Peyer's patch (tissue), 4 donors: ENCODE measurements at places on chromosomes 5 and 9. TPM values are rescaled to one million over a fixed set of nuclear protein-coding genes. Genes with fewer than 3 reads are reported as not detected.

DNA sequence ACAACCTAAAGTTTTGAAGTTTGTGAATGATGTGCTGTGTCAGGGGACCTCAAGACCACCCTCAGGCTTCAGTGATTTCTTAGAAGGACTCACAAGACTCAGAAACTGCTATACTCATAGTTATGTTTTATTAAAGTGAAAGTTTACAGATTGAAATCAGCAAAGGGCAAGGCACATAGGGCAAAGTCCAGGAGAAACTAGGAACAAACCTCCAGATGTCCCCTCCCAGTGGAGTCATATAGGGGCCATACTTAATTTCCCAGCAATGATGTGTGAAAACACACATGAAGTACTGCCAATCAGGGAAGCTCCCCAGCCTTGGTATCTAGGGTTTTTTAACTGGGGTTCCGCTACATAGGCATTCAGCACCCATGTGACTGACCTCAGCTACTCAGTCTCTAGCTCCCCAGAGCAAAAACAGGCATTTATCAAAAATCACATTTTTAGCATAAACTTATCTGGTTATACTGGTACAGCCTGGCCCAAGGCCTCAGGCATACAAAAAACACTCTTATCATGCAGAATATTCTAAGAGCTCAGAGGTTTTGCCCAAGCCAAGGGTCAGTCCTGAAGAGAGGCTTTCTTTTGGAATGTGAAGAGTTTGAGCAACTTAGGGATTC, 74.7 kb upstream of the ANKRD55 start:
- H3K27me3 ChIP-seq: no peaks in the 10 kb centered on the region
- H3K27ac ChIP-seq: peak overlapping the region; percentile 59
- no peak overlapping the region for H3K4me3 ChIP-seq
- peak; percentile 54 for DNase-seq
- peaks cover 3% of the 10 kb centered on the region for H3K4me1 ChIP-seq

DNA sequence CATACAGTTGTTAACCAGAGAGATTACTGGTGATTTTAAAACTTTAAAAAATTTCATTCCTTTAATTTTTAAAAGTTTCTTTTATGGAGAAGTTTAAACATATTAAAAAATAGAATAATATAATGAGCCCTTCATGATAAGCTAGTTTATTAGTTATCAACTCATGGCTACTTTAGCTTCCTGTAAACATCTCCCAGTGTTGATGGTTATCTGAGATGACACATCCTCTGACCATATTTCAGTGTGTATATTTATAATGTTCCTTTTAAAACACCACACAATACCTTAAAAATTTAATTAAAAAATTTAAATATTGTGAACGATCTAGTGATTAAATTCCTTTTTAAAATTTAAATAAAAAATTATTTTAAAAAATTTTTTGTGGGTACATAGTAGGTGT, 74.1 kb downstream of the IPO11 start:
- no peaks in the 10 kb centered on the region for H3K4me1 ChIP-seq
- no peaks in the 10 kb centered on the region for H3K27me3 ChIP-seq
- no peak overlapping the region for H3K4me3 ChIP-seq
- DNase-seq: no peak
- H3K36me3 ChIP-seq: no peaks in the 10 kb centered on the region
- no peak overlapping the region for H3K27ac ChIP-seq

- no peak overlapping the region for H3K27ac ChIP-seq
- no peak for DNase-seq
- H3K4me1 ChIP-seq: no peaks in the 10 kb centered on the region
These were observed 191.0 kb downstream of the NTRK2 start for GRCh38 chr9:84860249-84861115.

The HAVCR1 gene
- not detected for total RNA-seq

The C9orf50 gene
- total RNA-seq: not detected

The DBH gene
- not detected for total RNA-seq

GRCh38 chr5:143207563-143208364, 195.7 kb downstream of the NR3C1 start:
- H3K4me3 ChIP-seq: no peak overlapping the region
- no peak overlapping the region for H3K27ac ChIP-seq
- no peaks in the 10 kb centered on the region for H3K4me1 ChIP-seq
- H3K27me3 ChIP-seq: no peaks in the 10 kb centered on the region
- no peak for DNase-seq

The PCDHGA7 gene
- 2.5 TPM for total RNA-seq

The TMOD1 gene
- total RNA-seq: 5.4 TPM

The NPR3 gene
- total RNA-seq: 1.7 TPM

The LARP1 gene
- 118 TPM for total RNA-seq

The ASPN gene
- total RNA-seq: 4.7 TPM

GRCh38 chr5:38469707-38470267, 86.7 kb downstream of the LIFR start:
- no peaks in the 10 kb centered on the region for H3K4me1 ChIP-seq
- no peak overlapping the region for H3K4me3 ChIP-seq
- no peaks in the 10 kb centered on the region for H3K27me3 ChIP-seq
- no peaks in the 10 kb centered on the region for H3K36me3 ChIP-seq

The ST6GALNAC4 gene
- 42.2 TPM for total RNA-seq

- no peaks in the 10 kb centered on the region for H3K4me1 ChIP-seq
- DNase-seq: no peak
- H3K27ac ChIP-seq: no peak overlapping the region
- H3K36me3 ChIP-seq: no peaks in the 10 kb centered on the region
These were observed 587.8 kb downstream of the PSAT1 start for GRCh38 chr9:78884611-78885150.

GRCh38 chr5:65984098-65984885, 57.9 kb downstream of the ERBIN start:
- no peak overlapping the region for H3K27ac ChIP-seq
- DNase-seq: no peak

- no peaks in the 10 kb centered on the region for H3K27me3 ChIP-seq
- H3K36me3 ChIP-seq: no peaks in the 10 kb centered on the region
- H3K4me1 ChIP-seq: no peaks in the 10 kb centered on the region
- no peak overlapping the region for H3K4me3 ChIP-seq
These were observed 134.7 kb downstream of the CDH6 start for GRCh38 chr5:31328040-31328733.

DNA sequence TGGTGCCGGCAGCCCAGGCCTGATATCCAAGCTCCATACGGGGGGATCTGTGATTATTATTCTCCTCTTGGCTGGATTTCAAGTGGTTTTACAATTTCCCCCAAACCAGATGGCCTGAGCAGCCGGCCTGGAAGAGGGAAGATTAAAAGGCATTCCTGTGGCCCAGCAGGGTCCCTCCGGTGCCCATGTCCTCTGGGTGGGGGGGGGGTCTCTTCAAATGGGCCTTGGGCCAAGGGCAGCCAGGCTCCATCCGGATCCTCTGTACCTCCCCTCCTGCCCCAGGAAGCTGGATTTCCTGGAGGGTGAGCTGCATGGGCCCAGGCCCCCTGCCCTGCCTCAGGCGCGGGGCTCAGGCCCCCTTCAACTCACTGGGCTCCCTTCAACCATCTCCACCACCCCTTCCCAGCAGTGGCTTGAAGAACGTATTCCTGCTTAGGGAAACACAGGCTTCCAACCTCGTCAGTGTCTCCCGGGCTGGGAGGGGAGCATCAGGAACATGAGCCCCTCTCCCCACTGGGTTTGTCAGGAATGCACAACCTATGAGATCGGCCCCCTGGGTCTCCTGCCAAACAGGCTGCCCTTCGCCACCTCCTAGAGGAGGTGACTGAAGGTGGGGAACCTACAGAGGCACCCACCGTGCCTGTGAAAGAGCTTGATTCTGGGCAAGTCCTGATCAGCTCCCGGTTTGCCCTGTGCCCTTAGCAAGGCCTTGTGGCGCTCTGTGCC, 62.9 kb upstream of the ORM1 start:
- no peaks in the 10 kb centered on the region for H3K27me3 ChIP-seq
- no peak overlapping the region for H3K4me3 ChIP-seq
- H3K4me1 ChIP-seq: no peaks in the 10 kb centered on the region
- no peak overlapping the region for H3K27ac ChIP-seq

- no peak overlapping the region for H3K4me3 ChIP-seq
- H3K27me3 ChIP-seq: no peaks in the 10 kb centered on the region
- H3K27ac ChIP-seq: peak overlapping the region; percentile 82
- no peaks in the 10 kb centered on the region for H3K36me3 ChIP-seq
- no peak for DNase-seq
These were observed 62.1 kb upstream of the IL6ST start for GRCh38 chr5:56056875-56057274.

The TYRP1 gene
- total RNA-seq: 2.5 TPM

DNA sequence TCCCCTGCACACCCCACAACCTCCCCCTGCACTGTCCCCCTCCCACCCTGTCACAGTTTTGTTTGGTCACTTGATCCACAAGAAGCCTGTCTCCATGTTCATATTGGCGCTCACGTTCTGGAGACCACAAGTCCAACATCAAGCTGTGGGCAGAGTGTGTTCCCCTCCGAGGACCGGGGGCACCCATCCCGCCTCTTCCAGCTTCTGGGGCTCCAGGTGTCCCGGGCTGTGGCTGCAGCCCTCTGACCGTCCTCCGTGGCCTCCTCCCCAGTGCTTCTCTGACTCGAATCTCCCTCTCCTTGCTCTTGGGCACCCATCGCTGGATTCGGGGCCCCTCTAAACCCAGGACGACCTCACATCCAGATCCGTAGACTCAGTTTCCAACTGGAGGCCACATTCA, 49.2 kb downstream of the PLEKHG4B start:
- no peak overlapping the region for H3K4me3 ChIP-seq
- H3K27ac ChIP-seq: no peak overlapping the region
- H3K4me1 ChIP-seq: no peaks in the 10 kb centered on the region
- no peaks in the 10 kb centered on the region for H3K36me3 ChIP-seq
- no peaks in the 10 kb centered on the region for H3K27me3 ChIP-seq

The MARCHF11 gene
- total RNA-seq: not detected

The EQTN gene
- 2.3 TPM for total RNA-seq

- no peaks in the 10 kb centered on the region for H3K27me3 ChIP-seq
- DNase-seq: no peak
These were observed 62.2 kb downstream of the CFAP77 start for GRCh38 chr9:132472199-132472598.

The GZMA gene
- total RNA-seq: 13.8 TPM

The SMIM33 gene
- 1.7 TPM for total RNA-seq

DNA sequence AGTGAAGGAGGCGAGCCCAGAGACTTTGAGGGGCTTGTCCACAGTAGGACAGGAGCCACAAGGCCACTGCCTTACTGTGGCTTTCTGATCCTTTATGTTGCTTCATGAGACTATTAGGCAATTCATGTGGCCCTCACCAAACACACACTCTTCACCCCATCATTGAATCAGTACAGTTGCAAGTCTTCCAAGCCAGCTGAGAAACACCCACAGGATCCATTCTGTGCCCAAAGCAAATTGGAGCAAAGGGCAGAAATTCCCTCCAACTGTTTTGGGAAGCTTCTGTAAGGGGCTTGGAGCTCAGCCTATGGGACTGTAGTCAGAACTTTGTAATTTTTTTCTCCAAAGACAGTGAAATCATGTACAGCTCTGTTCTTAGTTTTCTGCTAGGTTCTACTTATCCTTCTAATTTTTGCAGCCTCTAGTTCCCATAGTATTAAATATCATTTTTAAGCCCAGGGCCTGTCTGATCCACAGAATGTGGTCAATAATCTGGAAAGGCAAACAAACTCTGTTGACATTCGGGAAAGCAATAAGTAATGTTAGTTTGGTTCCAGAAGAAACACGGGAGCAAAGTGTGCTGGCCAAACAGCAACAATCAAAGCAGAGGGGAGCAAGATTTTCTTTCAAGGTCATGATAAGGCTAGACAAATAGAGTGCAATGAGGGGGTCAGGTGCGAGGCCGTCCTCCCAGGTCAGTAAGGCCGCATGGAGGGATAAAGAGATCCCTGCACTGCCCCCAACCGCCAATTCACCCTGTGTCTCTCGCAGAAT, 47.0 kb downstream of the UBE2QL1 start:
- H3K36me3 ChIP-seq: no peaks in the 10 kb centered on the region
- no peak for DNase-seq
- no peaks in the 10 kb centered on the region for H3K4me1 ChIP-seq
- H3K27me3 ChIP-seq: no peaks in the 10 kb centered on the region
- H3K27ac ChIP-seq: no peak overlapping the region

The ALDOB gene
- 10,768 TPM for total RNA-seq

DNA sequence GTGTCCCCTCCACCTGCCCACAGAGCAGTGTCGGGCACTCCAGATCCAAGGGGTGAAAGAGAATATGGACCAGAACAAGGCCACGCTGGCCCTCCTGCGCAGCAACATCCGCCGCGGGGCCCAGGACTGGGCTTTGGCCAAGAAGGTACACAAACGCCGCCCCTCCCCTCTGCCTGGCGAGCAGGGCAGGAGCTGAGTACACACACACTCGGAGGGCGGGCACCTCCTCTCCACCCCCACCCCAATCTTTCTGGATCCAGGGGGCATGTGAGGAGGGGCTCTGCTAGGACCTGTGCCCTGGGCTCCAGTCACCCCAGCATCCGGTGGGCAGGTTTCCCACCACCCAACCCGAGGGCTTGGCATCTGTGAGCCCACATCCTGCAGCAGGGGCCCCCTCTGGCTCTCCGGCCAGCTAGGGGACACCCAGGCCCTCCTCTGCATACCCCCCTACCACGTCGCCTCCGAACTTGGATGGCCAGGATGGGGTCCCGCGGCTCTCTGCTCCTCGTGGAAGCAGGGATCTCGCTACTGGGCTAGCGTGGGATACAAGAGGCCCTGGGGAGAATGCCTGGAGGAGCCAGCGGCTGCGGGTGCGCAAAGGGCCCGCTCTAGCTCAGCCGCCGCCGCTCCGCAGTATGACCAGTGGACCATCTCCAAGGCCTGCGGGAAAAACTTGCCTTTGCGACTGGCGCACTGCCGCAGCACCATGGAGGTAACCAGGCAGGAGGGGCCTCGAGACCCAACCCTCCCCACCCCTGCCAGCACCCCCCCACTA, 3.1 kb downstream of the CCDC183 start:
- no peaks in the 10 kb centered on the region for H3K27me3 ChIP-seq
- H3K27ac ChIP-seq: peak overlapping the region; percentile 80
- peaks cover 51% of the 10 kb centered on the region for H3K4me1 ChIP-seq
- peak overlapping the region; percentile 45 for H3K4me3 ChIP-seq
- no peaks in the 10 kb centered on the region for H3K36me3 ChIP-seq
- peak; percentile 80 for DNase-seq

DNA sequence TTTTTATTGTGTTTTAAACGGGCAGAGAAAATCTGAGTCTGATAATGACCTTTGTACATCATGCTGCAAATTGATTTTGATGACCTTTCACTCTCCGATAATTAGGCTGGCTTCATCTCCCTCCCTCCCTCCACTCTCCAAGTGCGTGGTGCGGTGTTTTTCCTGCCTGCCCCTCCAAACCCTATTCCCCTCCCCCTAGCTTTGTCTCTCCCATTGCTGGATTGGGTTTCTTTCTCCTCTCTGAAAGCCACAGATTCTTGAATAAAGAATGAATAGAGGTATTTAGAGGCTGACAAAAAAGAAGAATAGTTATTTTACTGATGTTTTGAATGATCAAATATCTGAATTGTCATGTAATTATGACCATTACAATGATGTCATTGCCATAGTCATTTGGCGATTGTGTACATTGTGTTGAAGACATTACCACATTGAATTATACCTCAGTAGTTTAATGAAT, 571.1 kb upstream of the ZNF608 start:
- H3K27me3 ChIP-seq: no peaks in the 10 kb centered on the region
- H3K27ac ChIP-seq: no peak overlapping the region
- no peaks in the 10 kb centered on the region for H3K4me1 ChIP-seq
- no peak for DNase-seq

GRCh38 chr5:127233590-127233989, 57.0 kb upstream of the MEGF10 start:
- H3K4me1 ChIP-seq: no peaks in the 10 kb centered on the region
- DNase-seq: no peak
- H3K27ac ChIP-seq: no peak overlapping the region
- H3K36me3 ChIP-seq: no peaks in the 10 kb centered on the region
- no peak overlapping the region for H3K4me3 ChIP-seq
